Stimulated activated effector memory CD8-positive, alpha-beta T cell treated with anti-CD3 and anti-CD28 coated beads, Interleukin-12 subunit alpha, Interleukin-12 subunit beta, amount 100 ng/mL, for 72 hours (primary cell): ENCODE measurements at places on chromosomes 5 and 9.

DNA sequence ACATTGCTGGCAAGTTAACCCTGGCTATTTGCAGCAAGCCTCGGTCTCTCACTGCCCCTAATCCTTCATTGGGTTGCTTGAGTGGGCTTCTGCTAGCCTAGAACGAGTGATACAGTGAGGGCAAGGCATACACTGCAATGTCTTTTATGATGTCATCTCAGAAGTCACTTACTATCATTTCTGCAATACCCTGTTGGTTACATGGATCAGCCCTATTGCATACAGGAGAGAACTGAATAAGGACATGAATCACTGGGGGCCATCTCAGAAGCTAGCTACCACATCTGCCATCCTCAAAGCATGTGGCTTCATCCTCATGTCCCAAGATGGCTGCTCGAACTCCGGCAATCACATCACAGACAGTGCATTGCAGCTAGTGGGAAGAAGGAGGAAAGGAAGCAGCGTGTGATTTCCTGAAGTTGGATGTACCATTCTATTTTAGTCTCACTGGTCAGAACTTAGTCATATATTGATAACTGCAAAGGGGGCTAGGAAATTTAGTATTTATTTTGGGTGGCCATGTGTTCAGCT, 33.3 kb upstream of the CDKN2AIPNL start:
- DNase-seq = no peak

DNA sequence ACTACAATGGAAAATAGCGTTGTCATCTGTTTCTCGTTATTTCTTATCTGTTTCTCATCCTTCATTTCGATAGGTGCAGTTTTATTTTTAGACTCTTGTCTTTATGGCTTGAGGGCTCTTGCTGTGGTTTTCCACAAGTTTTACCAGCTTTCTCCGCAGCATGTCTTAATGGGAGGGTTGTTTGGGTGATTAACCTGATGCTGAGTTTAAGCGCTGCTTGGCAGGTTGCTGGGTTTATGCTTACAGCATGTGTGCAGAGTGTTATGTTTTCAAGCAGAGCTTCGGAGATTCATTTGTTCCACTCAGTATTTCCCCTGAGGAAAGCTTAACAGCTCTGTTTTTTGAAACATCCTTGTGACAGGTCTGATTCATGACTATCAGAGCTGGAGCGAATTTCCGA, 154.0 kb downstream of the SLC12A2 start:
- DNase-seq = no peak

DNA sequence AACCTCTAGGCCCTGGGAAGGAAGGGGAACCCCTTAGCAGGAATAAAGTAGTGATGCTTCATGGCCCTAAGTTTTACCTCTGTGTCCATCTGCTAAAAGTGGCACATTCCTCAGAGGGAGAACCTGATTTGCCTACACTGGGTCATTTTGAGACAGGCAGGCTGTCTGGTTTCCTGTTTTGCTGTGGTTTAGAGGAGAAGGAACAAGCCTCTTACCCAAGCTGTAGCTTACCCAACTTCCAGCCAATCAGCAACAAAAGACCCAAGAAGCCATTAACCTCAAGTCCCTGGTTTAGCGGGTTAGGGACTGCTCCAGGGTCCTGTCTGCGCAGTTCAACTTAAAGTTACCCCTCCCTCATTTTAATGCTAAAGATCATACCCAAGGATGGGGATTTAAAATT, 411.0 kb downstream of the MAT2B start:
- DNase-seq = no peak

DNA sequence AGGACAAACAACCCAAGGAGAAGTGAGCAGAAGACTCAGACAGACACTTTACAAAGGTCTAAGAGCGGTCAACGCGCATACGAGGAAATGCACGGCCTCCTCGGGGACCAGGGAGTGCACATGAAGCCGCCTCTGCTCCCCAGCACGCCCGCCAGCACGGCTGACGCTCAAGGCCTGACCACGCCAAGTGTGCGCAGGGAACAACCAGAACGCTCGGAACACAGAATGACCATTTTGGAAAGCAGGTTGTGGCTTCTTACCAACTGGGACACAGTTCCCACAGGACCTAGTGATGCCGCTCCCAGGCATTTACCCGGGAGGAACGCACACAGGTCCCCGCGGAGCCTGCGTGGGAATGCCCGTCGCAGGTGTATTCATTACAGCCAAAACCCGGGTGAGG, 191.5 kb upstream of the PPP1R26 start:
- DNase-seq = no peak

GRCh38 chr5:66529182-66529581, 67.0 kb upstream of the MAST4 start:
- DNase-seq = no peak

GRCh38 chr5:96489532-96489931, 56.5 kb upstream of the PCSK1 start:
- no peak for DNase-seq

GRCh38 chr5:96614110-96614691, 48.0 kb upstream of the CAST start:
- peak; percentile 14 for DNase-seq

- DNase-seq = no peak
These were observed 8.8 kb downstream of the NEUROG1 start for GRCh38 chr5:135526924-135527323.

- no peak for DNase-seq
These were observed 600.7 kb upstream of the PTGER4 start for GRCh38 chr5:40078898-40079575.

DNA sequence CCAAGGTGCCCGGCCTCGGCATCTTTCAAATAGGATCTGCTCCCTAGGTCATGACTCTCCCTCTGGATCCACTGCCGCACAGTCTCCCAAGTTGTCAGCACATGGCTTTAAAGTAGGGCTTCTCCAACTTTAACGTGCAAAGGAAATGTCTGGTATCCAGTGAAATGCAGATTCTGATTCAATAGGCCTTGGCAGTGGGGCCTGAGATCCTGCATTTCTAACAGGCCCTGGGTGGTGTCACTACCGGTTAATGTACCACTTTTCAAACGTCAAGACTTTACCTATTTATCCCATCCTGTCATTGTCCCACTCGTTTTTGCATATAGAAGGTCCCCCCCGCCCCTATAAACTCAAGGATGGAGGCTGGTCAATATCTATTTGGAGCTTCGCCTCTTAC, 137.6 kb upstream of the ZNF618 start:
- DNase-seq = no peak

DNA sequence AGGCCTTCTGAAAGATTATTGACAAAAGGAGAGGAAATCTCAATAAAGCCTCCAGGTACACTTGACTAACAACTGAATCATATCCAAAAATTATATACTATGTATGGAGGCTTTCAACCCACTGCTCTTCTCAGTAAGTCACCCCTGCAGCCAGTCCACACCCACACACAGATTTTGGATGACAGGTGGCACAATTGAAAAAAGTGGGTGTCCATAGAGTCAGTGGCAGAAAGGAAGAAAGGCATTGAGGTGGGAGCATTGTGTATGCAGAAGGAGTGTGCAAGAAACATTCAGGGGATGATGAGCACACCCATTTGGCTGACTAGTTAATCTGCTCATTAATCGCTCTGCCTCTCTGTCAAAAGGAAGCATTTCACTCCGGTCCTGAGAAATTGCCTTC, 150.6 kb upstream of the IL12B start:
- DNase-seq = no peak

DNA sequence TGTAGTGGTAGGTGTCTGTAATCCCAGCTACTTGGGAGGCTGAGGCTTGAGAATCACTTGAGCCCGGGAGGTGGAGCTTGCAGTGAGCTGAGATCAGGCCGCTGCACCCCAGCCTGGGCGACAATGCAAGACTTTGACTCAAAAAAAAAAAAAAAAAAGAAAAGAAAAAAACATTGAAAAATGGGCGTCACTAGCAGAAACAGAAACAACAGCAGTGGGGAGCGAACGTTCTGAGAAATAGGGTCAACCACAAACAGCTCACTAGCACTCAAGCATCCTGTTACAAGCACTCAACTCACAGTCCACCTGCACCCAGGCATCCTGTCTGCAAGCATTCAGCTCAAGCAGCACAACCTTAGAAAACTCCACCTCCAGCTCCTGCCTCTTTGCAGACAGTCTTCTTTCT, 17.2 kb downstream of the TRIM14 start:
- peak; percentile 39 for DNase-seq

DNA sequence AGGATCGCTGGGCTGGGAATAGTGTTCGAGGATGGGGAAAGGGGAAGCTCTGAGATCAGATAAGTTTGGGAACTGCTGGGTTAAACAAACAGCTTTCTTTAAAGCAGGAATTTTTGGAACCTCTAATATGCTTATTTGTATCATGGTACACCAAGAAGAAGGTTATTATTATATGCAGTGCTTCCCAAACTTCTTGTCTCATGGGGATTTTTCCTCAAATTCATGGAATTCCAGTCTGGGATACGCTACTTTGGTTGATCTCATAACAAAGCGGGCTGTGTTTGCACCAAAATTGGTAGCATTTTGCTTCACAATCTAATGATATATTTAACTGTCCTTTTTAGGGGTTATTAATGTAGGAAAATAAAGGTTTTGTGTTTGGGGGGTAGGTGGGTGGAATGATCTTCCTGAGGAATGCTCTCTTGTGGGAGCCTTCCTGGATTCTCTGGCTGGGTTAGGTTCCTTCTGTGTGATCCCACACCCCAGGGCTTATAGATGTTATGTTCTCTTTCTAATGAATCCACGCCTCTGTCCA, 116.2 kb upstream of the PANK3 start:
- DNase-seq = no peak

GRCh38 chr9:107944387-107944786, 454.8 kb upstream of the KLF4 start:
- no peak for DNase-seq

- no peak for DNase-seq
These were observed 528.8 kb downstream of the IRX1 start for GRCh38 chr5:4124221-4124970.

DNA sequence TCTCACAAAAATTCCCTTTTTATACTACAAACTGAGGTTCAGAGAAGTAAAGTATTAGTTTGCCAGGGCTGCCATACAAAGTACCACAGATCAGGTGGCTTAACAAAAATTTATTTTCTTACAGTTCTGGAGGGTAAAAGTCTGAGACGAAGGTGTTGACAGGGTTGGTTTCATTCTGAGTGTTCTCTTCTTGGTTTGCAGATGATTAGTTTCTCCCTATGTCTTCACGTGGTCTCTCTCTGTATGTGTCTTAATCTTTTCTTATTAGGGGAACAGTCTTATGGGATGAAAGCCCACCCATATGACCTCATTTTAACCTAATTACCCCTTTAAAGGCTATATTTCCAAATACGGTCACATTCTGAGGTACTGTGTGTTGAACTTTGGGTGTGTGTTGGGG, 274.2 kb downstream of the BRINP1 start:
- no peak for DNase-seq

DNA sequence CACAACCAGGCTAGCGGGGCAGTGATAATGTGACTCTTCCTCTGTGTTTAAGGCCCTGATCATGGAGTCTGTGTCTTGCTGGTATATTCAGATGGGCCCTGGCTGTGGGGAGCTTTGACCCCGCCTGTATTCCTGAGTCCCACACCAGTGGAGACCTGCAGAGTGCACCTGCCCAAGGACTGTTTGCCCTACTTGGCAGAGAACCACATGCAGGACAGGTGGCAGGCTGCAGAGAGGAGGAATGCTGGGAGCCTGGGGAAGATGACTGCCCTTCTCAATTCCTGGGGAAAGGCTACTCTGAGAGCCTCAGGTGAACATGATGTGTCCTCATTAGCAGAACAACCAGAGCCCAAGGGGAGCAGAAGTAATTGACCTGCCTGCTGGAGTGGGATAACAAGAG, 36.2 kb downstream of the IARS1 start:
- DNase-seq = no peak

DNA sequence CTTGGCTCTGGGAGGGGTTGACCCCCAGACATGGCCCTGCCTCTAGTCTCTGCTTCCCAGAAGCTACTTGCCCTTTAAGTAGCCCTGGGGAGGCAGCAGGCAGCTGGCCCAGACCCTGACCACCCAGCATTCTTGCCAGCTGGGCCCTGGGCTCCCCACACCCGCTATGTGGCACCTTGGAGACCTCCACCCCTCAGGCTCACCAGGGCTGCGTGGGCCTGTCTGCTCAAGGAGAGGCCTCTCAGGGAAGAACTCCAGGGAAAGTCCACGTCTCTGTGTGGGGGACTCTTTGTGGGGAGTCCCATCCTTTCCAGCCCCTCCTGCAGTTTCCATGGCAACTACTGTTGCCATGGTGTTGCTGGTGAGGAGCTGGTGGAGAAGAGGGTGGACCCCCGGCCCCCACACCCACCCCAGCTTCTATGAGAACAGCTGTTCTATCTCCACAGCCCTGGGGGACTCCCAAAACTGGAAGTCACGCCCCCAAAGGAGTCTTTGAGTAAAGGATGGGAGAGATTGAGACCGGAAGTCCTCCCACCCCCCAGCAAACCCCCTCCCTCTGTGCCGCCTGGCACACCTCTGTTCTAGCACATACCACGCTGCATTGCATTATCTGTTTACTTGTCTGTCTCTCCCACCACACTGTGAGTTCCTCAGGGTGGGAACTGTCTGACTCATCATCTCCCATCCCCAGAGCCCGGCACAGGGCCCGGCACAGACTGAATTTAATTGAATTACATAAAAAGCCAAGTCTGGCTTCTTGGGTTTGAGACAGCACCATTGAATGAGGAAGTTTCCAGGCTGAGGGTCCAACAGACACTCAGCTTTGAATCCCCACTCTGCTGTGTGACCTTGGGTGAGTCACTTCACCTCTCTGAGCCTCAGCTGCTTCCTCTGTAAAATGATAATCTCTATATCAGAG, 12.6 kb downstream of the DNM1 start:
- no peak for DNase-seq

GRCh38 chr5:110616009-110616408, 110.5 kb downstream of the TMEM232 start:
- DNase-seq = no peak

DNA sequence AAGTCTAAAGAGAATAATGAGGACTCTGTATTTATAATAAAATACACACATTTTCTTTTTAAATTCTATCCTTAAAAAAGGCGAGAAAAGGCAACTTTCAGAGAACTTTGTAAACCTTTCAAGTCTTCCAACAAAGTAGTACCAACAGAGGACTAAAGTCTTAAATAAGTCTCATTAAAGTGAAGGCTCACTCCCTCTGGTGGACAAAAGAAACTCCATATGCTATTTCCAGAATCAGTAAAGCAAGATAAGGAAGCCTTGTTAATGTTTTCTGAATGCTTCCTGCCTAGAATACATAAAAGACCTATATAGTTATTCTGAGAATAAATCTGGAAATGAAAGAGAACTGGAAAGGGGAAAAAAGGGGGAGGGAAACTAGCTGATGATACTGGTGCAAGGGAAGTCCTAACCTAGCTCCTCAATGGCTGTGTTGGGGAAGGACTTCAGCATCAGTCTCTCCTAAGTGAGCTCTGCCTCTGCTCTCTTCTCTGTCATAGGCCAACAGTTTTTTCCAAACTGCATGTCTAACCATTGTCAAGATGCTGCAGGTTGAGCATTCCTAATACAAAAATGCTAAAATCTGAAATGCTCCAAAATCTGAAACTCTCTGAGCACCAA, 7.2 kb downstream of the HMGCS1 start:
- DNase-seq = no peak
